Fibroblast of skin of abdomen (primary cell): ENCODE measurements at places on chromosomes 1 and 21.

DNA sequence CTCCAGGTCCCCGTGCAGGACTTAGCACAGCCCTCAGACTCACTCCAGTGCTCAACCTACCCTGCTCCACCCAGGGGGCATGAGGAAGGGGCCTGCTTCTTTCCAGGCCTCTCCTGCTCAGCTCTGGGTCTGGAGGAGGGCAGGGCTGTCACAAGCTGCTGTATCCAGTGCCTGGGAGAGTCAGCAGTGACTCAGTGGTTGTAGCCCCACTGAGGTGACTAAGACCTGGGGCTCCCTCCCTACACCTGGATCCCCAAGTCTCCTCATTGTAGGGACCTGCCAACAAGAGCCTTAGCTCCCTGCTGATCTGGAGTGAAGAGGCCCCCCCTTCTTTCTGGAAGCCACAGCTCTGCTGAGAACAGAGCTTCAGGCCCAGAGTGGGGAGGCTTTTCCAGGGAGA is 36.1 kb upstream of the FAM131C start:
- no peak for DNase-seq

GRCh38 chr21:28693476-28693875 is 299.2 kb downstream of the LTN1 start:
- DNase-seq = no peak

- peak; percentile 95 for DNase-seq
These were observed 80.6 kb upstream of the IPO9 start for GRCh38 chr1:201748335-201748734.

DNA sequence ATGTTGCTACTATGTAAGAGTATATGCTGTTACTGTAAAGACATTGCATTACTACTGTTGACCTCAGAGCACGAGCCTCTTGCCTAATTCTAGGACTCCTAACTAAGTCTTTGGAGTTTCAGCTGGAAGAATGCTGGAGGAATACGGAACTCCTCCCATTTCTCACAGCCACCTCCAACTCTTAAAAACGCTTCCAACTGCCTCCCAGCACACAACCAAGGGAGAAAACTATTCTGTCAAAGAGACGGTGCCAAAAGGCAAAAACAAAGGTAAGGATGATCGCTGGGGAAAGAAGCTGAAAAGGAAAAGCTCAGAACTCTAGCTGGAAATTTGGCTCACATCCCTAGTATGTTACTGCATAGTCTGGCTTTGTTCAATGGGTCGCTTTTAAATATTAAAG is at the start of gene FMO2:
FMO2 (plus strand) TSS at position 210 of the 400 bp plus-strand sequence. CDS start 414 bp downstream, outside the sequence.
- no peak for DNase-seq

GRCh38 chr21:41869771-41870170 is 9.4 kb downstream of the PRDM15 start:
- DNase-seq = no peak

DNA sequence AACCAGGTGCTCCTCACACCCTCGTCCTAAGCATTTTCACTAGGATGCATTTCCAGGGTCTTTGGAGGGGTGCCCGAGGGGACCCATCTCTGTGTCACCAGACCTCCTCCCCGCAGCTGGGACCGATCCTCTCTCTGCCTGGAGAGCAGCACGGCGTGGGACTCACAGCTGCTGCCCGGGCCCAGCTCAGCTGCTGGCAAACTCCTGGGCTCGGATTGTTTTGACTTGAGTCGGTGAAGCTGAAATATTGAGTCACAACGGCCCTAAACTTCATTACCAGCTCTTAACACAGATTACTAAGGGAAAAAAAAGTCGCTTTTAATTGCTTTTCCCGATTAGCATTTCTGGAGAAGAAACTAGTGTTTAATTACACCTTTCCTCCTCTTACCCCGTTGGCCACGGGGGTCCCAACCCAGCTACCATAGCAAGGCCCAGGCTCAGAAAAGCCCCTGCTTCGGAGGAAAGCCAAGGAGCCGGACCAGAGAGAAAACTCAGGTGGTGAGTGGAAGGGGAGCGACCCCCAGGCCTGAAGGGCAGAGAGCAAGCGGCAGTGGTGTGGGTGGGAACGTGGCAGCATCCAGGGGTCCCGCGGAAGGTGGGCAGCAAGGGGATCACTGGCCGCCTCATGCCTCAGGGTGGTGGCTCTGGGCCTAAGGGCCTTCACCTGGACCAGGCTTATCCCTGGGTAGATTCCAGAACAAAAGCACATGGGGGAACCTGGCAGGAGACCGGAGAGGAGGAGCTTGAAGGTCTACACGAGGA is 41.7 kb downstream of the CASZ1 start:
- no peak for DNase-seq

DNA sequence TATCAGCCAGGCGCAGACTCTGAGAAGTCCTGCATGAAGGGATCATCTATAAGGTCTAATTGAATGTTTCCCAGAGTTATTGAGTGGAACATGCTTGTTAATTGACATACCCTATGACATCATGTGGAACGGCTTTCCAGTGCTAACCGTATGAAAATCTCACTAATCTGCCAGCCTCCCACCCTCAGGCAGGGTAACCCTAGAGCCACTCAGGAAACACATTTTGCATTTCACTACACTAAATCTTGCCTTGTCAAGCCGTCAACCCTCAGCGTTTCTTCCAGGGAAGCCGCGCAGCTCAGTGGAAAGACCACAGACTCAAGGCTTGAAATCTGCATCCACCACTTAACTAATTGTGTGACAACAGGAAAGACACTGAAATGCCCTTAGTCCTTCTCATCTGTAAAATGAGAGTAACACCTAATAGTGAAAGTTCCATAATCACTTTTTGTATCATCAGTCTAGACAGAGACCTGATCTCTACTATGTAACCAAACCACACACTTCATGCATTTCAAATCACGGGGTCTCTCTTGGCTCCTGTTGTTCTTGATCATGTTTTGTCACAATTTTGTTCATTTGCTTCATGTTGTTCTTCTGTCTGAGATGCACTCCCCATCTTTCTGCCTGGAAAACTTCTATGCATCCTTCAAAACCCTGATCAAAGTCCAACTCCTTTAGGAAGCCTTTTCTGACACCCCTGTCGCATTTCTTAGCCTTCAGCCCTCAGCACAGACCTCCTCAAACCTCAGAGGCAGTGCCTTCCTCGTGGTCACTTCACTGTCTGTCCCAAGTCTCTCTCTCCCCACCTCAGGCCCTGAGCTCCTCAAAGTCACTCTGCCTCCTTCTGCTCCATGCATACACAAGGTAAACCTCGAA is 246.5 kb downstream of the TOMM20 start:
- DNase-seq = no peak

GRCh38 chr1:228493141-228494043 is 6.2 kb downstream of the RNF187 start:
- DNase-seq = no peak

- DNase-seq = no peak
These were observed 19.0 kb downstream of the CYB5RL start for GRCh38 chr1:54180701-54181360.

DNA sequence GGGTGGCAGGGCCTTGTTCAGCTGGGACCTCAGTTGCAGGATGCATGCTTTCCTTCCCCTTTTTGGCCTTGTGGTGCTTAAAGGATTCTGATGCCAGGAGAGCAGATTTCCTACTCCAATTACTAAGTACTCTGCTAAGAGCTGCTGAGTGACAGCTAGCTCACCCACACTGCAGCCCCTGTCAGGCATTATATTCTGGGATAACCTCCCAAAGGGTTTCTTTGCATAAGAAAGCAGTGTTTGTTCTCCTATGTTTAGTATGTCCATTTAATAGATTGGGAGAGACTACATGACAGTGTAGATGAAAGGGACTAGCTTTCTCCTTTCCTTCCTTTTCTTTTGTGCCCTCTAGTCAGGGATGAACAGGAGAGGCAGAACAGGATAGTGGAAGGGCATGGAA is 100.7 kb downstream of the FAM78B start:
- no peak for DNase-seq
